CD4-positive, alpha-beta T cell treated with Interleukin-17A for 4 hours (primary cell): ENCODE measurements at places on chromosomes 7 and 10.

- DNase-seq: no peak
These were observed 247.3 kb upstream of the LYZL1 start for GRCh38 chr10:29041616-29042015.

GRCh38 chr10:114166043-114166442 is 8.0 kb downstream of the CCDC186 start:
- no peak for DNase-seq

- no peak for DNase-seq
These were observed 109.3 kb downstream of the ICA1 start for GRCh38 chr7:8152489-8153192.

GRCh38 chr10:50431133-50431532 is 179.8 kb upstream of the ASAH2 start:
- DNase-seq: no peak

DNA sequence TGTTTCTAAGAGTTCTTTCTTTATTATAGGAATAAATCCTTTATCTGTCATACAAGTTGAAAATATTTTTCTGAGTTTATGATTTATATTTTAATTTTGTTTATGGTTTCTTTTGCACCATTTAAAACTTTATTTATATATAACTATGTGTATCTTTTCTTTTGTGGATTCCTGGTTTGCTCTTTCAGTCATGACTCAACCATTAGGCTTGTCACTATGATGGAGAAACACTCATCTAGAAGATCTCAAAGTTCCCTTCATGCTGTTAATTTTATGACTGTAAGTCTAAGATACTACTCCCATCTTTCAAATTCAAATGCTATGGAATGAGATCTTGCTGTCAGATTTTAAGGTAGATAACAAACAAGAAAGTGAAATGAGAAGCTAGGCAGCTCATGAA is 199.5 kb downstream of the INHBA start:
- DNase-seq: no peak

DNA sequence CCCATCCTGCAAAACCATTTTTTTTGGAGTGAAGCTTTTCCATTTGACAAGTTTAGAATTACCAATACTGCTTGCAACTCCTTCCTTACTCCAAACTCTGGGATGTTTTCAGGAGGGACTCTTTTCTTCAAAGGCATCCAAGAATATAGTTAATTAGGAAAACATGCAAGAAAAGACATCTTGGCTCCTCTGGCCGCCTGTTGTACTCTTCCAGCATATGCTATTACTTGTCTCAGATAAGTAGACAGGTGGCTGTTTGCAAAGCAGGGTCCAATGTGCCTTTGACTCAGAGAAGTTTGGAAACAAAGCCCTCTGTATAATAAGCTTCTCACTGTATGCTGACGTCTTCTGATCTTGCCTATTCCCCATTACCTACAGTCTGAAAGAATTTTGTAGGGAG is 746.5 kb downstream of the AUTS2 start:
- DNase-seq: no peak

- no peak for DNase-seq
These were observed 131.1 kb upstream of the CHST15 start for GRCh38 chr10:124224331-124225028.

DNA sequence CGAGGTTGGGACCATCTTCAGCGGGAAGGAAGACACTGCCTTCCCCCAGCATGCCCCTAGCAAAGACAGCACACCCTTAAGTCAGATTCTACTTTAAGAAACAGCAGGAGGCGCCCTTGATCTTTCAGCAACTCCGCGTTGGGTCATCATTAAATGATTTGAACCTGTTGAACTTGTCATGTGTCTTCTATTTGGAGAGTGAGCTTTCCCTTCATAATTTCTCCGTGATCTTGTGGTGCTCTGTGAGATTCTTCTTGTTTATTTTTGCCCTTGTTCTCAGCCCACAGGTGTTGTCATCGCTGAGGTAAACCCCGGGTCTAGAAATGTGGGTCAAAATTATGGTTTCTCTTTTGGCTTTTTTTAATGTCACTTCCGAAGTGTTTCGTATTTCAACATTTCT is 49.5 kb upstream of the PITRM1 start:
- no peak for DNase-seq

- no peak for DNase-seq
These were observed 241.3 kb downstream of the ANK3 start for GRCh38 chr10:60148266-60148840.

DNA sequence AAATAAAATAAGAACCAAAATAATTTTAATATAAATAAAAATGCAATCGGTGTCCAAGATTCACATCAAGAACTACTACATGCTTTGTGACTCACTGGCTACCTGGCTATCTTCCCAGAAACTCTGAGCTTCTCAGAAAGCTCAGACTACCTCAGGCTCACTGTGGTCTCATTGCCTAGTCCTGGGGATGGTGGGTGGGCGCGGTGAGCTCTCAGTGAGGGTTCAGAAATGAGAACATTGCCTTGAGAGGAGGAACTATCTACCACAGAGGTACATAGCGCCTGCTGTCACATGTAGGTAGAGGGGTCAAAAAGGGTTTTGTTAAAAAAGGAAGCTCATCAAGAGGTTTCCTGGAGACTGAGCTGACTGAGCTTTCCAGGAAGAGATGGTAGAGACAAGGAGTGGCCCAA is 108.0 kb downstream of the WDFY4 start:
- no peak for DNase-seq

DNA sequence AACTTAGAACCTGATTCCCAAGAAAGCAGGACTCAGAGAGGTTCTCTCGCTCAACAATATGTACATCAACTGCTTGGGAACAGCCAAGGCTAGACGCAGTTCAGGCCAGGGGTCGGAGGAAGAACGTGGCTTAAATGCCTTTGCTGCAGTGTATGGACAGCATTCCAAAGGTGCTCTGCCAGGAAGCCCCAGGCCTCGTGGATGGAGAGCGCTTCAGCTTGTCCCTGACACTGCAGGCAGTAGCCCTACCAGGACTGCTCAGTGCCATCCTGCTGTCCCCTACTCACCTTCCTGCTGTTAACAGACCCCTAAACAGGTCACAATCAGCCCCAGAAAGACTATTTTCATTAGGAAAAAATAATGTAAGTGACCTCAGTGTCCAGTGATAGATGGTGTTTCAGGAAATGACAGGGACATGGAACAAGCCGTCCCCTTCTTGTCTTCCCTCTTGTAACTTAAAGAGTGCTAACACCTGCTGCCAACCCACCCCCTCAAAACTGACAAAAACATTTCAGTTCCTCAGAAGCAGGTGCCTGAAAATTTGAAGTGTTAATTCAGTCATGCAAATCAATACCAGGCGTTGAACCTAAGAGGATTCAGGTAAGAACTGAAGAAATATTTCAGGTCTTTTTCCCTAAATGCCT is 16.5 kb downstream of the CREB3L2 start:
- no peak for DNase-seq

- peak; percentile 98 for DNase-seq
These were observed 843 bp upstream of the GATA3 start for GRCh38 chr10:8053446-8054243.

GRCh38 chr10:77251297-77252013 is 386.2 kb downstream of the KCNMA1 start:
- DNase-seq: no peak

DNA sequence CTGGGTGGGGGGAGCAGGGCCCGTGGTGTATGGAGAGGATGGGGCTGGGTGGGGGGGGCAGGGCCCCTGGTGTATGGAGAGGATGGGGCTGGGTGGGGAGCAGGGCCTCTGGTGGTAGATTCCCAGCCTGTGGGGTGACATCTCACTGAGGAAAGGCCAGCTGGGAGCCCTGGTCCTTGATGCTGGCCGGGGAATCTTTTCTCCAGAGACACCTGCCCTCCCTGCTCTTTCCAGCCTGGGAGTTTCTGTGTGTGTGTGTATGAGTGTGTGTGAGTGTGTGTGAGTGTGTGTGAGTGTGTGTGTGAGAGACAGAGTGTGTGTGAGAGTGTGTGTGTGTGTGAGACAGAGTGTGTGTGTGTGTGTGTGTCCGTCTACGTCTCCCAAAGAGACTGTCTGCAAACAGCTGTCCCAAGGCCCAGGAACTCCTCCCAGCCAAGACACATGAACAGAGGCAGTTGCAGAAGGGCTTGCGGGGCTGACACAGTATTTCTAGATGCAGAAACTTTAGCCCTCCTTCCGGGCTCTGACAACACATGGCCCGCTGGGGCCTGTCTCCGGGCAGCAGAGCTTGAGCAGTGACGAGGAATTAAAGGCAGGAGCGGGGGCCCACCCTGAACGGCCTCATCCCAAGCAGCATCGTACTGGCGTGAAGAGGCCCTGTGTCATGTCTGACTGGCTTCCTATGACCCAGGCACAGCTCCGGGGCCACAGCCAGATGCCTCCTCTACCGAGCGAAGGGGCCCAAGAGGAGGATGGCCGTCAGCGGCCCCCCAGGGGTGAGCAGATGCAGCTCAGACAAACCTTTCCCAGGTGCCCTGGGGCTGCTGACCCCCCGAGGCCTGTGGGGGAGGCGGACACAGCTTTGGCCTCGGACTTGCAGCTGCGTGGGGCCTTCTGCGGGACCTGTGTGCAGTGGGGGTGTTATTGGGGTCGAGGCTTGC is 24.3 kb downstream of the FAM20C start:
- no peak for DNase-seq

DNA sequence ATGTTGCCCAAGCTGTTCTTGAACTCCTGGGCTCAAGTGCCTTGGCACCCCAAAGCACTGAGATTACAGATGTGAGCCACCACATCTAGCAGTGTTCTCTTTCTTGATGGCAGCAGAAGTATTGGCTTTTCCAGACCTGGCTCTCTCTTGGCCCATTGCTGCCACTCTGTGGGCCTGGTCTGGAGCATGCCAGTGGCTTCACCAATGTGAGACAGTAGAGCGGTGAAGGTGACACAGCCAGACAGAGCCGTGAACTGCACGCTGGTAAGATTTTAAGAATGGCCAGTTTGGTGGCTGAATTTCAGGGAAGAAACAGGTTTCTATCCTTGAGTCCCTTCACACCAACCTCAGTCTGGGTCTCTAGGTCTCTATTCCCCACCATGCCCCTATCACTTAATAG is 552.7 kb upstream of the NRP1 start:
- no peak for DNase-seq

DNA sequence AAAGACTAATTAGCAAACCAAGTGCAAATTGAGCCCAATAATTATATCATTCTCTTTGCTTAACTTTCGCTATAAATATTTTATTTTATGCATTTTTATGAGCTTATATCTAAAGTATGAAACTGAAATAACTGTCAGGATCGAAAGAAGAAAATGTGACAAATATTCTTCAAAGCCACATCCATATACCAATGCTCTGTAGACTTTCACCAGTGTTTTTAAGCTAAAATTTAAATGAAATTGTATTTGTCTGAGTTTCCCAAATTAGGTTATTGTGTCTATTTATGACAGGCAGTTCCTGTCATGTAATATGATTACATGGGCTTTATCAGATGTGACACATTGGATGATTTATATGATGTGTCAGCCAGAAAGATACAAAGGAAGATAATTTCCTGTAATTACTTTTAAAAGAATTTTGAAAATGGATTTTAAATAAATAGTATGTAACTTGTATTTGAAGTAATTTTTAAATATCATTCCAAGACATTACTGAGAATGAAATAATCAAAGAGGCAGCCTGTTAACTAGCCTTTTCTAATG is 317.9 kb upstream of the KLF6 start:
- DNase-seq: no peak

- DNase-seq: no peak
These were observed 18.4 kb upstream of the BET1 start for GRCh38 chr7:94022550-94022949.

DNA sequence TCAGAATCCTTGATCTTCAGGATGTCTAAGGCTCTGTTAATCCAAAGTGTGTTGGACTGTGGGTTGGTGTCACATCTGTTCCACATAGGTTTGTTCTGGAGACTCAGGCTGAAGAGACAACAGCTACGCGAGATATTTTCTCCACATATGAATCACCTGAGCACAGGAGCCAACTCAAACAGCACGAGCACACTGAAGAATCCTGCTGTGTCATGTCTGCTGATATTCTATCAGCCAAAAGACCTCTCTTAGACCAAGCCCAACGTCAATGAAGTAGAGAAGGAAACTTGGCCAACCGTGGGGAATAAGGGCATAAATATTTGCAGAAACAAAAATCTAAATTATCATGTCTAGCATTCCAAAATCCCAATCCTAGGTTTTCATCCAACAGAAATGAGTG is 2.7 kb upstream of the TASOR2 start:
- no peak for DNase-seq

- no peak for DNase-seq
These were observed 5.7 kb upstream of the PON2 start for GRCh38 chr7:95440394-95441038.

DNA sequence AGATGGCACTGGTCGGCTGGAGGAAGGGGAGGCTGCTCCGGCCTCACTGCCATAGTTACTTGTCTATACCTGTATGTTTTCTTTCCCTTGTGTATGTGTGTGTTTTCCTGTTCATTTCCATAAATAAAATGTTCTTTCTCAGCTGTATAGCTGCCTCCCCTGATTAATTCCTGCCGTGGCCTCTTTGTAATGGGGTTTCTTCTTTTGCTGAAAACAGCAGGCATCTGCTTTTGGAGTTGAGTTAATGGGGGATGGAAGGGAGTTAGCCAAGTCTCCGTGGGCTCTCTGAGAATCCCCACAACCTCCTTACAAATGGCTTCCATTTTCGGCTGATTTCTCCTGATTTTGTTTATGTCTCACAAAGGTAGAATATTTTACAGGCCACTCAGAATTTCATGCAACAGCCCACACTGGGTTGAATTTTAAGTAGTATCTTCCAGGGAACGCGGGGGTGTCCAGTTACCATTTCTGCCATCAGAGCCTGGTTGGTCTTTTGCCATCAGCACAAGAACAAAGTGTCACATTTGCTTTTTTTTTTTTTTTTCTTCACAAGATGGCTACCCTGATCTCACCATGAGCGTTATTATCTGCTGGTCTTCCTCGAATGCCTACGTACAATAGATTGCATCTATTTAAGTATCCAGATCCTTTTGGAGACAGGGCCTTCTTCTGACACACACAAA is 88.1 kb upstream of the NRP1 start:
- DNase-seq: no peak

- DNase-seq: no peak
These were observed 22.4 kb downstream of the PPP1R3C start for GRCh38 chr10:91610444-91610843.

- no peak for DNase-seq
These were observed 516.3 kb upstream of the MKI67 start for GRCh38 chr10:128642502-128642901.

DNA sequence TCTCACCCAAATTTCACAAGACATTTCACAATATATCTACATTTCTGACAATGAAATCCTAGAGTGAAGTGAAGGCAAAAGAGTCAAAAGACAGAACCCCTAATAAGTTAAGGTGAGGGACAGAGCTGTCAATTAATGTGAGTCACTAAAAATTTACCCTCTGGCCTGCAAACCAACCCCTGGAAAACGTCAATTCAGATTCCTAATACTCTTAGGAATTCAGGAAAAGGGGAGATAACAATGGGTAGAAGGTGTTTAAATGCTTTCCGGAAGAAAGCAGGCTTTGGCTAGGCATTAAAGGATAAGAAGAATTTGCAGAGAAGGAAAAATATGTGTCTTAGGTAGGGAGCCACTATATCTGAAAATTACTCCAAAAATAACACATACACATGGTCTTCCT is 299.6 kb downstream of the INHBA start:
- DNase-seq: no peak

GRCh38 chr7:66267249-66267648 is 62.1 kb downstream of the TPST1 start:
- DNase-seq: no peak

GRCh38 chr7:11625669-11626068 is 206.3 kb downstream of the THSD7A start:
- DNase-seq: no peak

GRCh38 chr7:89926194-89926593 is 228.1 kb upstream of the STEAP1 start:
- DNase-seq: no peak

GRCh38 chr7:66886152-66886551 is 34.9 kb upstream of the TMEM248 start:
- no peak for DNase-seq
